ENCODE measurements at places on chromosomes 1 and 21.

DNA sequence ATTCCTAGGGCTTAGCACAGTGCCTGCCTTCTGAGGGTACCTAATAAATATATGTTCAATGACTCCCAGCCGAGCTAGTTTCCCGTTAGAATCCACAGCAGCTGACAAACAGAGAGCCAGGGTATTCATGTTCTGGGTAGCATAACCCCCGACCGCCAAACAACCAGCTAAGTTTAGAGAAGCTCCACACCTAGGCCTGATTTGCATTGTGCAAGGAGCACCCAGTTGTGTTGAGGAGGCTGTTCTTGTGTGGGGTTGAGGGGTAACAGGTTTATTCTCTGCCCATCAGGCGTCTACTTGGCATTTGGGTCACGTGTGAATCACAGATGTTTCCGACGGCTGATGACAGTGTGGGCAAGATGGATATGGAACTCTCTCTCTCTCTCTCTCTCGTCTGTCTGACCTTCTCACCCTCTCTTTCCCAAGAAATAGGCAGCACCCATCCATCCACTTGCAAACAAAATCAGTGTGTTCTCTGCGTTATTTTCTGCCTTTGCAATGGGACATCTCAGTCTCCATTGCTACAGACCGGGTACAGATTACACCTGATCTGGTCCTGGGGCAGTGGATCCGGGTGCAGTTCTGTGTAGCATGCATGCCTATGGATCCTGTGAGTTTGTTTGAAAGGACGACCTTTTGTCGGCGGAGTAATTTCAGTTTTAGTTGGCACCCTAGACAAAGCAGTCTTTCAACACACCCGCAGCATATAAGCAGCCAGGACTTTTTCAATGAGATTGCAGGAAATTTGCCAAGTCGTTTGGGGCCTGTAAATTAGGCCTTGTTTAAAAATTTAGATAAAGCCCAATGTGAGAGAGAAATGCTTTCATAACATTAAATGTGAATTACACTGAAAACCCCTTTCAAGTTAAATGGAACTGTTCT is 29.4 kb downstream of the KAZN start:
- DNase-seq = no peak

DNA sequence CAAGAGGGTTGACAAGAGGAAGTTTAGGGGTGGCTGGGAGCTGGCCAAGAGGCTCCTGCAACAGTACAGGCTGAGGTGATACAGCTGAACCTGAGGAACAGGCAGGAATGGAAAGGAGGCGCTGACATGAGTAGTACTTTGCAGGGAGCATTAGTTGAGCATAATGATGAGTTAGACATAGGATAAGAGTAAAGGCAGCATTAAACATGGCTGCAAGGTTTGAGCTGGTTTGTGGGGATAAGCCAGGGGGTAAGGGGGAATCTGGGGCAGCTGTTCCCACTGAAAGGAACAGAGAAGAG is 20.6 kb downstream of the SLC30A10 start:
- no peak for DNase-seq

GRCh38 chr1:98344731-98345130 is 316.8 kb upstream of the SNX7 start:
- no peak for DNase-seq

GRCh38 chr1:172704420-172705210 is 45.7 kb downstream of the FASLG start:
- no peak for DNase-seq

DNA sequence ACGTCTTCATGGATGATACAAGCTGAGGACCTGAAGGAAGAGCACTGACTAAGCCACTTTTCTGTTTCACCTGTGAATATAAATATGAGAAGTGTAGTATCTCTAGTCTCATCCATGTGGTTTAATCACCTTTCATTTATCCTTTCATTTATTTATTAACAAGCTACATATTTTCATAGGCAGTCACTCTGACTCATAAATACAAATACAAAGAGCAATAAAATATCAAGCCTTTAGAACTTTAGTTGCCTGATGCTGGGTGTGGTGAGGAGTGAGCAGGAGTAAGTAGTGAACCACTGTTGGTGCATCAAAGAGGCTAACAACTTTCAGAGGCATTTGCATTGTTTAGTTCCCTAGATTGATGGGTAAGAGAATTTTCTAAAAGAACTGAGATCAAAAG is 269.0 kb upstream of the C1orf87 start:
- no peak for DNase-seq
